ENCODE measurements at places on chromosomes 5 and 9.

DNA sequence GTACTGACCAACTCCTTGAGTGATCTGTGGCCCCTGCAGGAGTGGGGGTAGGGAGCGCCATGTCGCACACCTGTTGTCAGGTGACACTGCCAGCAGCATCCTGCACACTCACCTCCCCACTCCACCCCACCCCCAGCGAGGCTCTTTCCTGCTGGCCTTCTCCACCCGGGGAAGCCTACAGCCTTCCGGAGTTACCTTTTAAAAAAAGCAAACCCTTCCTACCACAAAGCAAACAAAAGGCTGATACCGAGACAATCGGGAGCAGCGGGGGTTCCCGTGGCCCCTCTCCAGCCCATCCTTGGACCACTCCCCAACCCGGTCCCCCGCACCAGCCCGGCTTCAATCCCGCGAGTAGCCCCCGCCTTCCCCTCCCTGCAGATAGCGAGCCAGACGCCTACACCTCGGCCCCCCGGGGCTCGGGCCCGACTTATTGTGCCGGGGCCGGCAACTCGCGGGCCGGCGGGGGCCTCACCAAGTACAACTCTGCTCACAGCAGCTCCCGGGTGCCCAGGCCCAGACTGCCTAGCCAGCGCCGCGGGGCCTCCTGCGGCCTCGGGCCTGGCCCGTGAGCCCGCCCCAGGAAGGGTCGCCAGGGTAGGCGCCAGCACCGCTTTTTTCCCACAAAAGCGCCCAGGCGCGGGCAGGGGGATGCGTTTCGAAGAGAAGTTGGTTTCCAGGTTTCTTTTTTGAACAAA, 724 bp downstream of the MACROH2A1 start:
- DNase-seq: no peak

DNA sequence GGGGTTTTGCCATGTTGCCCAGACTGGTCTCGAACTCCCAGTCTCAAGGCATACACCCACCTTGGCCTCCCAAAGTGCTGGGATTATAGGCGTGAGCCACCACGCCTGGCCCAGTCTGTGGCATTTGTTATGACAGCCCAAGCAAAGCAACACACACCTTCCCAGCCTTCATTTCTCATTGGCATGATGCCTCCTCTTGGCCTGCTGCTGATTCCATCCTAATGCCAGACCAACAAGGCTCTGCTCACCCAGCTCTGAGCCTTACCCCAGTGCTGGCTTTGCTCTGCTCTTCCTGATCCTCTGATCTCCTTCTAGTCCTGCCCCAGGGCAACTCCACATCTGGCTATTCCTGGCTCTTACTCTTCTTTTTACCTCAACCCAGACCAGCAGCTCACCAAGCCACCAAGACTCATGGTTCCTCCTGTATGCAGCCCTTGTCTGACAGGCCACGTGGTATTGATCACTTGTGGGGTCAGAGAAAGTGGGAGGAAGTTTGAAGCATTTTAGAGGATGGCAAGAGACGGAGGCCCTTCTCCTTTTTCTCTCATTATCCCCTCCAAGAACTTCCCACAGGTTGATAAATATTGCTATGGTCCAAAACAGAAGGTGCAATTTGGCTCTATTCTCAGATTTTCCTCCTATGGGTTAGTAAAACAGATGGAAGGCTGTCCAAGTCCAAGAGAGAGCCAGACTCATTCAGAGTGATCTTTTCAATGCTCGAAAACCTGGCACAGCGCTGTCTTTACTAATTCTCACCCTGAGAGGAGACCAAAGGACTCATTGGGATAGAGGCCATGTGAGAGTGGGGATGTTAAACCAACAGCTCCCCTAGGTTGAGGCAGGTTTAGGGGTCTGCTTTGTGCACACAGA, 958 bp downstream of the CD180 start:
- DNase-seq: no peak

DNA sequence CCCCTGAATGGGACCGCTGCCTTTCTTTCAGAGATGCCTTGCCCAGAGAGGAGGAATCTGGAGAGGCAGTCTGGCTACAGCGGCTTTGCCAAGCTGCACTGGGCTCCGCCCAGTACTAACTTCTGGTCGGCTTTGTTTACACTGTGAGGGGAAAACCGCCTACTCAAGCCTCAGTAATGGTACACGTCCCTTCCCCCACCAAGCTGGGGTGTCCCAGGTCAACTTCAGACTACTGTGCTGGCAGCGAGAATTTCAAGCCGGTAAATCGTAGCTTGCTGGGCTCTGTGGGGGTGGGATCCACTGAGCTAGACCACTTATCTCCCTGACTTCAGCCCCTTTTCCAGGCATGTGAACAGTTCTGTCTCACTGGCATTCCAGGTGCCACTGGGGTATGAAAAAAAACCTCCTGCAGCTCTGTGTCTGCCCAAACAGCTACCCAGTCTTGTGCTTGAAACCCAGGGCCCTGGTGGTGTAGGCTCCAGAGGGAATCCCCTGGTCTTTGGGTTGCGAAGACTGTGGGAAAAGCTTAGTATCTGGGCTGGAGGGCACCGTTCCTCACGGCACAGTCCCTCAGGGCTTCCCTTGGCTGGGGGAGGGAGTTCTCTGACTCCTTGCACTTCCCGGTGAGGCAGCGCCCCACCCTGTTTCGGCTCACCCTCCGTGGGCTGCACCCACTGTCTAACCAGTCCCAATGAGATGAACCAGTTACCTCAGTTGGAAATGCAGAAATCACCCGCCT, 171.2 kb downstream of the CWC27 start:
- DNase-seq: peak; percentile 52

- no peak for DNase-seq
Measured at GRCh38 chr5:91318724-91319123, 64.4 kb downstream of the ARRDC3 start.

- no peak for DNase-seq
Measured at GRCh38 chr9:112080831-112081542, 94.1 kb downstream of the SUSD1 start.

- no peak for DNase-seq
Measured at GRCh38 chr5:145829708-145830361, 5.3 kb downstream of the PRELID2 start.

- no peak for DNase-seq
Measured at GRCh38 chr5:170584003-170584402, 80.2 kb downstream of the KCNIP1 start.

- no peak for DNase-seq
Measured at GRCh38 chr9:34240006-34240405, 61.2 kb downstream of the UBAP1 start.

- no peak for DNase-seq
Measured at GRCh38 chr5:155952486-155953089, 374.4 kb upstream of the SGCD start.

- no peak for DNase-seq
Measured at GRCh38 chr9:118613996-118614395, 755.2 kb downstream of the BRINP1 start.

DNA sequence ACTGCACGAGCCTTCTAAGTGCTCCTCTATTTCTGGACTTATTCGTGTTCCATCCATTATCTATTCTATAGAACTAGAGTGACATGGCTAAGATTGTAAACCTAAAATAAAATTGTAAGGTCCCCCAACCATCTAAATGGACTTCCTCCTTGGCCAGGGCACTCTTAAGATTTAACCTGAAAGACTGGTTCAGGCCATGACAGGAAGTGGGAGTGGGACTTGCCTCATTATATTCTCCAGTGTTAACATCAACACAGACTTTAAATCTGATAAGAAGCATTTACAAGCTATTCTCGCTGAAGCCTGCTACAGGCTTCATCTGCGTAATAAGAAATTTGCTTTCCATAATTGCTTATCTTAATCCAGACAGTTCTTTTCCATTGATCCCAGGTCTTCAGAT, 117.0 kb downstream of the SSBP2 start:
- DNase-seq: no peak

DNA sequence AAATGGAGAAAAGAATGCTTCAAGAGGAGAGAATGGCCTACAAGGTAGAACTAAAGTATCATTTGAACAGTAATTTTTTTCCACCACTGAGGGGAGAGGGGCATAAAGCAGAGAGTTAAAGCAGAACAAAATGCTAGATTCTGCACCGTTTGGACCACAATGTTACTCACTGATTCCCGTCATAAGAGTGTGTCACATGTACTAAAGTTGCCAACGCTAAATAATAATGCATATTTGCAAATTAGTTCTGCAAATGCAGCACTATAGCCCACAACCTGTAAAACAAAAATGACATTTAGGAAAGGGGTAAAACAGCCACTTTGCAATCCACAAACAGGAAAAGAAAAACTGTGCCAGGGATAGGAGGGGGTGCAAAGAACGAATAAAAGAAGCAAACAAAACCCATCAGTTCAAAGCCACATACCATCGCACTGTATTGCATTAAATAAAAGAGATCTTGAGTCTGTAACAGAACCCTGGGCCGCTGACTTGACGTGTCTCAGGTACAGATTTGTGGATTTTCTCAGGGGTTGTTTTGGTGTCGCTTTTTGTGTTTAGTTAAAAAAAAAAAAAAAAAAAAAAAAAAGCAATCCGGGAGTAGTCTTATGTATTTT, 7.7 kb upstream of the NFIB start:
- no peak for DNase-seq

- no peak for DNase-seq
Measured at GRCh38 chr9:129022037-129022436, 6.1 kb downstream of the SH3GLB2 start.

DNA sequence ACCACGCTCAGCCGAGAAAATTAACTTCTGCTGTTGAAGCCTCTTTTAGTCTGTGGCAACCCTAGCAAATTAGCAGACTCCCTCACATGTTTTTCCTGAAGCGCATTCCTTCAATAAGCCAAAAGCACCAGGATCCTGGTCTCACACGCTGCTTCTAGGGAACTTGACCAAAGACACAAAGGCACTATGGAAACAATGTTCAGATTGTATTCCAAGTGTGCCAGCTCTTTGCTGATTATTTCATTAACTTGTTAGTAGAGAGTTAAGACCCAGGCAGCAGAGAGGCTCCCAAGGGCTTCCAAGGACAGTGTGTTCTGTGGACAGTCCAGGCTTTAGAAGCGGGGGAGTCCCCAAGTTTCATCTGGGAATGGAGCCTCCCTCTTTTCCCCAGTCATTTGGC, 94.4 kb upstream of the BASP1 start:
- no peak for DNase-seq

DNA sequence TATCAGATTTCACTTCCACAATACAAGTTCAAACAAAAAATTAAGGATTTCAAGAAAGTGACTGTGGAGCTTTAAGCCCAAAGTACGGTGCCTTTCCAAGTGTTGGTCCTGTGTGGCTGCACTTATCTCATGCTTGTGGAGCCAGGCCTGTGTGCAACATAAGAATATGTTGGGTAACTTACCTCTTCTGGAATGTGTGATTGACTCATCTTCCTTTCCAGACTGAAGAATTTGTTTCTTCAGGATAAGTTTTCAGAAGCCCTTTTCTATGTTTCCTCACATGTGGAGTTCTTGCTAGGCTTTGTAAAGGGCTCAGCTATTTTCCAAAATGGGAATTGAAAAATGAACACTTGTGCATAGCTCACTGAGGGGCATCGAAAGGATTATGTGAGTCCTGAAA, 485.1 kb upstream of the PAPPA start:
- DNase-seq: no peak

DNA sequence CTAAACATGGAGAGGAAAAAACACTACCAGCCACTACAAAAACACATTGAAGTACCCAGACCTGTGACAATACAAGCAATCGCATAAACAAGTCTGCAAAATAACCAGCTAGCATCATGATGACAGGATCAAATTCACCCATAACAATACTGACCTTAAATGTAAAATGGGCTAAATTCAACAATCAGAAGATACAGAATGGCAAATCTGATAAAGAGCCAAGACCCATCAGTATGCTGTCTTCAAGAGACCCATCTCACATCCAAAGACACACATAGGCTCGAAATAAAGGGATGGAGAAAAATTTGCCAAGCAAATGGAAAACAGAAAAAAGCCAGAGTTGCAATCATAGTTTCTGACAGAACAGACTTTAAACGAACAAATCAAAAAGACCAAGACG, 294.4 kb downstream of the MEF2C start:
- DNase-seq: no peak

DNA sequence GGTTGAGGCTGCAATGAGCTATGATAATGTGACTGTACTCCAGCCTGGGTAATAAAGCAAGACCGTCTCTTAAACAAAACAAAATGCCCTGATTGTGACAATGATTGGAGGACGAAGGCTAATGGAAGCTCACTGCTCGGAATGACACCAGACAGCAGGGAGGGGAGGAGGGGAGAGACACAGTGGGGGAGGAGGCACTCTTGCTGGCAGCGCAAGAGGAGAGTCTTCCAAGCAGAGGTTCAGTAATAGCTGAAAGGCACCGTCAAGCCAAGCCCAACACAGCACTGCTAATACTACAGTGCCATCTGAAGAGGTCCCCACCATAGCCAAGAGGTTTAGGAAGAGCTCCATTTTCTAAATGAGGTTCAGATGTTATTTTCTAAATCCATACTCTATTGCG, 102.3 kb downstream of the GLDC start:
- DNase-seq: no peak

- DNase-seq: no peak
Measured at GRCh38 chr9:86668488-86668887, 278.8 kb downstream of the GAS1 start.

GRCh38 chr5:151234476-151235238, 10.8 kb upstream of the CCDC69 start:
- DNase-seq: peak; percentile 84

- DNase-seq: no peak
Measured at GRCh38 chr9:6978591-6978990, 220.8 kb downstream of the KDM4C start.

DNA sequence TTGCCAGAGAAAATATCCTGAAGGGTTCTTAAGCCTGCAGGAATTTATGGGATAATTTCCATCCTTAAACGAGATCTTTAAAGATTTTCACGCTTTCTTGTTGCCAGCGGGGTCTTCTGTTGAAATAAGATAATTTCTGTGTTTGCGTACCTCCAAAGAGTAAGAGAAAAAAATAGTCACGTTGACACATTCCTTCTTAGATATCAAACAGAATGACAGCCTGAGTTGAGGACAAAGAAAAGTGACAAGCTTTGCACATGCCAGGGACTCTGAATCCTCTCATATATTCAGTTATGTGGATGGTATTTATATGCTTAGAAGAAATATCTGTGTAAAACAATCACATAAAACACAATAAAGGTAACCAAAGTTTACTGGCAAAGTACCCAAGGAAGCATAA, 21.6 kb upstream of the PAM start:
- no peak for DNase-seq

- DNase-seq: no peak
Measured at GRCh38 chr5:4413996-4414395, 726.1 kb upstream of the ADAMTS16 start.

GRCh38 chr9:129669141-129669718, 3.8 kb downstream of the PRRX2 start:
- DNase-seq: no peak

GRCh38 chr9:119322184-119322583, 47.1 kb downstream of the BRINP1 start:
- peak; percentile 71 for DNase-seq

DNA sequence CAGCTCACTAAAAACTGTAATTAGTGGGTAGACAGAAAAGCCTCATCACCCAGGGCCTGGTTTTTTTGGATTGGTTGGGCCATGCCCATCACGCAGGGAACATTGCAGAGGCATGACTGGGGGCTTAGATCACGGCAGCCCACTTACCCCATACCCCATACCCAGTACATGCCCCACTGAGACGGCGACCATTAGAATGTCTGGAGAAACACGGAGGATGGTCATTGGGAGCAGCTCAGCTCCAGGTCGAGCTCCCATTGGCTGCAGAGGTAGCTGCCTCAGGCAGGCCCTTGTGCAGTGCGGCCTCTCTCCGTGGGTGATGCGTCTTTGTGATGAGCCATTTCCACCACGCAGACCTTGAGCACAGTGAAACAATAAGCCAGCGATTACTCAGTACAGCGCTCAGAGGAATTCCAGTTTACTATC, 204.0 kb downstream of the GADD45G start:
- no peak for DNase-seq

All from ovary (tissue), 10 donors.